ENCODE measurements at places on chromosomes 5 and 9. TPM values are rescaled to one million over a fixed set of nuclear protein-coding genes. Genes with fewer than 3 reads are reported as not detected.

DNA sequence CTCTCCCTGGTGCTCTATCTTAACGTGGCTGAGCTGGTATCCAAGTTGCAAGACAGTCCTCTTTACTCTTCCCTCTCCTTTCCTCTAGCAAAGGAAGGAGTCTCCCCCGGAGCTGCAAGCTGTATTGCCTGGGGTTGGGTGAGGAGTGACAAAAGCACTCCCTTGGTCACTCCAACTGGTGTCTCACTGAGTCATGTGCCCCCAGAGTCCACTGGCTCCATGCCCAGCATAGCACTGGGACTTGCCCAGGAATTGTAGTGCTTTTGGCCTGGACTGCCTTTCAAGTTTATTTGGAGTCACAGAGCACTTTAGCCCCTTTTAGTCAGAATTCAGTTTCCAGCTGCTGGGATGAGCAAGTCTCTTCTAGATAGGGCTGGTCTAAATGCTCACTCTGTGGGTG is 82.6 kb upstream of the FST start:
- DNase-seq: no peak

GRCh38 chr5:59640411-59640810 is 253.1 kb downstream of the PDE4D start:
- DNase-seq: no peak

GRCh38 chr5:94113087-94113486 is 371.7 kb upstream of the POU5F2 start:
- no peak for DNase-seq

GRCh38 chr5:93201061-93201460 is 380.0 kb downstream of the NR2F1-AS1 start:
- DNase-seq: no peak

GRCh38 chr5:60690326-60690725 is 9.6 kb downstream of the DEPDC1B start:
- DNase-seq: no peak

GRCh38 chr9:85452841-85453240 is 288.9 kb downstream of the AGTPBP1 start:
- DNase-seq: no peak

DNA sequence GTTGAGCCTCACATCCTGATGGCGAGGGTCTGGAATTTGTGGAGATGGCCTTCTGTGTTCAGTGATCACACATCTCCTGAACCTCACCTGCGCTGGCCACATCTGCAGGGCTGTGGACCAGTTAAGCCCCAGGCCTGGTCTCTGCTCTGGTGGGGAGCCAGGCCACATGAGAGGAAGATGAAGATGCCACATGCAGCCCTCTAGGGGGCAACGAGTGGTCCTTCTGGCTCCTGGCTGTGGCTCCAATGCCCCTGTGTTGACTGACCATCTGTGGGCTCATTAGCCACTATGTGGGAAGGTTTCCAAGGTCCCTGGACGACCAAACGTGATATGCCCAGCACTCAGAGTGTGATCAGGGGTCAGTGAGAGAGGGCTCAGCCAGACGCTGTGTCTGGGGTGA is 203.0 kb downstream of the HSPA4 start:
- no peak for DNase-seq

DNA sequence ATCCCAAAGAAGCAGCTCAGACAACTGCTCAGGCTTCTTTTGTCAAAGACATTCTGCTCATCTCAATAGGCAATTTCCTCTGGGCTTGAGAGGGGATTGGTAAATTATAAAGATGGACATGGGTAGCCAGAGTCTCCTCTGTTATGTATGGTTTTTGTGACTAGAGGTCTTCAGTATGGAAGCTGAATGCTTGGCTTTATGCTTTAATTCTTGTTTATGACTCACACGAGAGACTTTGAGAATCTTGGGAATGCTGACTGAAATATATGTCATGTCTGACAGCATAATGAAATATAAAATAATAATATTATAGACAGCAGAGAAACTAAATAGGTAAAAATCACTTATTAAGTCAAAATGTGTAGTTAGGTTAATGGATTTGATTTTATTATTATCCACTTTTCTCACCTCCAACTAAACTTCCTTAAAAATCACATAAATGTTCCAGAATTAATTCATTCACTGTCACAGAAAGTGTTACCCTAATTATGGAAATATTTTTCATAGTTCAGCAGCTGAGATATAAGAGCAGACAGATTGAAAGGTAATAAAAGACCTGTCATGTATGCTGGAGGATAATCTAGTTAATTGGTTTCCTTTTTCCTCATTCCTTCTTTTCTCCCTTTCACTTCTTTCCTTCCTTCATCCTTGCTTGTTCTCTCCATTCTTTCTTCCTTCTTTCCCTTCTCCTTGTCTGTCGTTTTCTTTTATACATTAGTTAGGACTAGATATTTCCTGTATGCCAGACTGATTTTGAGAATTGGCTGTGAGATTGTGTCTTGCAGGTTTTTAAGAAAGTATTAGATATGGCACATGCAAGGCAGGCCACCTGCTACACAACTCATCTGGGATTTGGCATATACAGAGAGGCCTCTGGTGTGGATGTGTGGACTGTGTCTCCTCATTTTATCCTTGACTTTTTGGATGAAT is 1866.1 kb upstream of the NUDT12 start:
- no peak for DNase-seq

- DNase-seq: no peak
Measured at GRCh38 chr9:6907772-6908381, 150.1 kb downstream of the KDM4C start.

GRCh38 chr5:9245071-9245470 is 300.8 kb downstream of the SEMA5A start:
- DNase-seq: no peak

CRAT gene
- polyA plus RNA-seq: 52.3 TPM

CTXN3 gene
- 1.2 TPM for polyA plus RNA-seq

HAVCR2 gene
- polyA plus RNA-seq: 4.1 TPM
